Activated CD4-positive, alpha-beta T cell treated with anti-CD3 and anti-CD28 coated beads for 1 hour (primary cell): ENCODE measurements at places on chromosomes 4 and X.

- no peak for DNase-seq
Measured at GRCh38 chrX:40346379-40346778, 234.4 kb upstream of the ATP6AP2 start.

DNA sequence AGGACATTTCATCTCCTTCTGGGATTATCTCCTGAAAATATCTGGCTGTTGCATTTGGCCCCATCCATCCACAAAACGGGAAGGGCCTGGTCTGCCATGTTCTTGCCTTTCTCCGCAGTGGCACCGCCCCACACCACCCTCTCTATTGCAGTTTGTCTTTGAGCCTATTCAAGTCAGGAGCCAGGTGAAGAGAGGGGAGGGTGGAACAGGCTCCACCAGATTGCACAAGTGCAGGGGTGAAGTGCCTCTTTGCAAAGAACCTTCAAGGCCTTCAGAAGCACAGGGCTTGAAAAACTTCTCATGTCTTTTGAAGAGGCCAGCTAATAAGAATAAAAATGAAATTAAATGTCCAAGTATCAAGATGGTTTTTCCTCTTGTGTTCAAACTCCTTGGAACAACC is 28.7 kb downstream of the RS1 start:
- DNase-seq = no peak

DNA sequence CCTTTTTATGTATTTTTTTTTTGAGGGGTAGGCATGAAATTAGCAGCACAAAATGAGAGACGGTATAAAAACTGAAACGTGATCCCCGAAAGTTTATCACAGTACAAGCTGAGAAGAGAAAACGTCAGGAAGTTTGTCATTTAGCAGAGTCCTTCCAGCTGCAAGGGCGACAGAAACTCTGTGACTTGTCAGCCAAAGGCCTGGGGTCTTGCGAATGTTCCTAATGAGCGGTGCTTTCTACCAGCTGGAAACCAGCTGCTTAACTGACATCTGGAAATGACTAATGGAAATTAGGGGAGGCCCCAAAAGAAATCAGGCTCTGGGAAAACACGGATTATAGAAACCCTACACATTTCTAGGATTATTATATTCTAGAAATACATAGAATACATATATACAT is 66.5 kb downstream of the CHRNA9 start:
- no peak for DNase-seq

- no peak for DNase-seq
Measured at GRCh38 chr4:166088576-166088975, 215.5 kb downstream of the TLL1 start.

GRCh38 chr4:142528433-142528832 is 317.7 kb downstream of the INPP4B start:
- DNase-seq = no peak

DNA sequence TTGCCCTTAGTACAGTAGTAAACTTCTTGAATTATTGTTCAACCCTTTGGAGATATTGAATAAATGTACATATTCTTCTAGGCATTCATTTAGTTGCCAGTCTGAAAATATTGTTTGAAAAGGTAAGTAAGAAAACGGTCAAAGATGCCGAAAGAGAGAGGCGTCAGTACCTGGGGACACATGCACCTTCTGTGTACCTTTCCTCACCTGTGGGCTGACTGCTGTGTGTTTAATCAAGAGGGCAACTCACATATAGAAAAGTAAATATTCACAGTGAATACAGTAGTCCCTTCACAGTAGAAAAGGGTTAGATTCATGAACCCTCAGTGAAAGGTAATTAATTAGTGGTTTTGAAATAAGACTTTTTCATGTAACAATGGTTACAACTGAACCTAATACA is 6.9 kb downstream of the ANXA10 start:
- DNase-seq = no peak

DNA sequence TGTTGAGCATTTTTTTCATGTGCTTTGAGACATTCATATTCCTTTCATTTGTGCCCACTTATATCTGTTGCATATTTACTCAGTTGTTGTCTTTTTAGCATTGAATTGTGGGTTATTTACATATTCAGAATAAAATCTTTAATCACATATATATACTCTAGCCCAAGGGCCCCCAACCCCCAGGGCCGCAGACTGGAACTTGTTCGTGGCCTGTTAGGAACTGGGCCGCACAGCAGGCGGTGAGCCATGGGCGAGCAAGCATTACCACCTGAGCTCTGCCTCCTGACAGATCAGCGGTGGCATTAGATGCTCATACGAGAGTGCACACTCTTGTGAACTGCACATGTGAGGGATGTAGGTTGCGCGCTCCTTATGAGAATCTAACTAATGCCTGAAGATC is 480.6 kb downstream of the KCTD8 start:
- no peak for DNase-seq

GRCh38 chr4:156778606-156779005 is 193.0 kb downstream of the PDGFC start:
- no peak for DNase-seq

- DNase-seq = peak; percentile 65
Measured at GRCh38 chr4:86935853-86936733, 1.3 kb downstream of the AFF1 start.

DNA sequence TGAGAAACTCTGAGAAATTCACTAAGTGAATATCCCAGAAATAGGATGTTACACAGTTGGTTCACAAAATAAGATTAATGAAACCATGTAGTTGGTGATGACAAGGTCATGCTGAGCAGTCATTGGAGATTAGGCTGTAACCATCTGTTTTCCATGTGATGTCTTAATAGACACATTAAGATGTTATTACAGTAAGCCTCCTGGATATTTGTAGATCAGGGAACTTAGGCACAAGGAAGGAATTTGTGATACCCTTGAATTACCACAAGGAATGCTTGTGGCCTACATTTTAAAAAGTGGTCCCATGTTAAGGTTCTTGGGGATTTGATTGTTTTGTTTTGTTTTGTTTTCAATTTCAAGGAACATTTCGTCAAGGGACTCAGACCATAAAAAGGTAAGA is 185.6 kb upstream of the BANK1 start:
- DNase-seq = no peak

DNA sequence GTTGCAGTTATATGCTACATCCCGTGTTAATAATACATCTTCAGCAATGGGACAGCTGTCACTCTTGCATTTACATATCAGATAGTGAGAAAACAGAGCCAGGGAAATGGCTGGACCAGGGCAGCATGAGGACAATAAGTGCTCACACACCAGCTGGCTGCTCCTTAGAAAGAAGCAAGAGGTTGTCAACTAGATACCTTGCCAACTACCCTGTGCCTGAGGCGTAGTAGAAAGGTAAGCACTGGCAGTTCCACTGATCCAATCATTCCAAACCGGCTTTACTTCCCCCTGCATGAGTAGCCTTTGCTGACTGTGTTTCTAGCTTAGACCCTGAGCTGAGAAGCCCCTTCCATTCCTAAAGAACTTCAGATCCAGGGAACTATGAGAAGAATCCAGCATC is 52.2 kb upstream of the FGF13 start:
- no peak for DNase-seq

DNA sequence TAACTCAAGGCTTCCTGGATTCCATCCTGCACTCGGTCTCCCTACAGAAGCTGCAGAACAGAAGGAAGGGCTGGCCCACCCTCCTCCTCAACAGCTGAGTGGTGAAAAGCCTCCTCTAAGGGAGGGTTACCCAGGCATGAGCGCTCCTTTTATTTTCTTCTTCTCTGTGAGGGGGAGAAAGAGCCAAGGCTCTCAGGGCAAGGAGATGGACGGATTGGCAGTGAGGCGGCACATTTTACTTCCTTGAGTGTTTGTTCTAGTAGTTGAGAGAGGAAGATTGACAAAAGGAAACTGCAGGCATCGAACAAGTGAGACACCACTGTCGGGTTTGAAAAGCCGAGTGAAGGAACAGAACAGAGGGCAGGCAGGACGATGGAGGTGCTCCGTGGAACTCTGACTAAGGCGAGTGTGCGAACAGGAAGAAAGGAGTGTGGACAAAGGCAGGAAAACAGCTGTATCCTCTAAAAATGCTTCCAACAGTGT is 38.4 kb upstream of the STS start:
- no peak for DNase-seq

DNA sequence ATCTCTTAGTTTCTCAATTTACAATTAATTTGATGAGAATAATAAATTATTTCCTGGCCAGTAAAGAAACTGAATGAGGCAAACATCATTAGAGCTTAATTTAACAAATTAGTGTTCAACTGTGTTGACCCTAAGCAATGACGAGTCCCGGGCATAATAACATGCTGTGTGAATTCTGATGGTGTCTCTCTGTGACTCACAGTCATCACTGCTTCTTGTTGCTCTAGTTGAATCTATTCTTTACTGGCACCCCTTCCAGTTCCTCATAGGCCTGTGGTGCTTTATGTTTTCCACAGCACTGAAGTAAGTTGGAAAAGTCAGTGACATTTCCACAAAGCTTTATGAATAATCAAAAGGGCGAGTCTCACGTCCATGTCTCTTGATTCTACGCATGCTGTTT is 57.7 kb upstream of the SLC7A11 start:
- DNase-seq = no peak

- no peak for DNase-seq
Measured at GRCh38 chr4:168667376-168667775, 170.5 kb downstream of the PALLD start.

DNA sequence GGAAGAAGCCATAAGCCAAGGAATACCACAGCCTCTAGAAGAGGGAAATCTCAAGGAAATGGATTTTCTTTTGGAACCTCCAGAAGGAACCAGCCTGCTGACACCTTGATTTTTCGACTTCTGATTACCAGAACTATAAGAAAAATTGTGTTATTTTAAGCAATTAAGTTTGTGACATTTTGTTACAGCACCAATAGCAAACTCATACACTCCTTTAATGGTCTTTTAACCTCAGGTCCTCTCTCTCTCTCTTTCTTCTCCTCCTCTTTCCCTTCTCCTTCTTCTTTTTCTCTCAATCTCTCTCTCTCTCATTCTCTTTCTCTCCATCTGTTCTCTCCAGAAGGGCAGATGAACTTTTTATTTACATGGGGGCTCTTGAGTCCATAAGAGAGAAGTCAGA is 26.3 kb downstream of the ARSD start:
- no peak for DNase-seq

DNA sequence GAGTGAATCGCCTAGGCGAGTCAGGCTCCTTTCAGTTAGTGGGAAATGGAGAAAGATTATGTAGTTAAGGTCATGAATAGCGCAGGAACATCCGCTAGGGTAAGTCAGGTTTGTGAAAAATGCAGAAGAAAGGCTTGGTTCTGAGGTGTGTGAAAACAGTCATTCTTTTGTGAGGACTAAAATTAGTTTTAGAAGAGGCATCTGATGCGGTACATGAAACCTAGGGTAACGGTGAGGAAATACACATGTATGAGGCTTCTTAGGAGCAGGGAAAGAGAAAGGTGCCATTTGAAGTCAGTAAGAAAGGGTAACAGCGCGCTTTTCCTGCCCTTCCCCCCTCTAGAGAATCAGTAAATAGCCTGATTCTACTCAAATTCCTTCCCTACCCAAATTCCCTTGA is 570 bp upstream of the RNF128 start:
- no peak for DNase-seq

DNA sequence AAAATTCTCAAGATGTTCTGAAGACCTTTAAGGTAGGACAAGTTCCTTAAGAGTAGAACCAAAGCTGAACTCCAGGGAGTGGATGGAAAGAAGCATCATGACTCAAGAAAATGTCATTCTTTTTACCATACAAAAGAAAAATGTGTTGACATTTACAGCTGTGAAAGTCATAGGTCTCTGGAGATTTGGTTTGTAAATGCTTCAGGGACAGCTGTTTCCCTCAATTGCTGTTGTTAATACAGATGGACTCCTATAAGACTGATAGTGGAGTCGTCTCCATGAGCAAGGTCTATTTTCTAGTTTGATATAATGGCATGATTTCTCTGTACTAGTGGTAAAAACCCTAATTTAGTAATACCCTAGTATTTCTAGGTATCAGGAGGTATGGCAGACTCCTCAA is 101.7 kb downstream of the PHOX2B start:
- no peak for DNase-seq

GRCh38 chr4:56099378-56099786 is 150.6 kb downstream of the CEP135 start:
- DNase-seq = no peak

- DNase-seq = no peak
Measured at GRCh38 chr4:41537292-41537890, 566 bp upstream of the LIMCH1 start.

- no peak for DNase-seq
Measured at GRCh38 chr4:126470862-126471261, 1156.1 kb downstream of the FAT4 start.

DNA sequence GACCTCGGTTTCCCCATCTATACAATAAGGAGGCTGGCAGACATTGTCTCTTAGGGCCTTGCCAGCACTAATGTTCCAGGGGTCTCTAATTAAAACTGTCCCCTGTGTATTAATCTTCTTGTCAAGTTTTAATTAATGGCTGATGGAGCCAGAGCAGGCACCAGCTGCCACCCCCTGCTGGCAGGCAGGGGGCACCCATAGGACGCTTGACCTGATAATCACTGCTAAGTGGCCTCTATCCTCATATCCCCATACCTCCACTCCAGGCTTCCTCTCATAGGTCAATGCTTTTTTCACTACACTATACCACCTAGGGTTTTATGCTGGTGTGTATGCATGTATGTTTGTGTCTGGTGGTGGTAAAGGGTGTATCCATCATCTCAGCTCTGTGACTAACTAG is 89.4 kb downstream of the EFNB1 start:
- DNase-seq = no peak

DNA sequence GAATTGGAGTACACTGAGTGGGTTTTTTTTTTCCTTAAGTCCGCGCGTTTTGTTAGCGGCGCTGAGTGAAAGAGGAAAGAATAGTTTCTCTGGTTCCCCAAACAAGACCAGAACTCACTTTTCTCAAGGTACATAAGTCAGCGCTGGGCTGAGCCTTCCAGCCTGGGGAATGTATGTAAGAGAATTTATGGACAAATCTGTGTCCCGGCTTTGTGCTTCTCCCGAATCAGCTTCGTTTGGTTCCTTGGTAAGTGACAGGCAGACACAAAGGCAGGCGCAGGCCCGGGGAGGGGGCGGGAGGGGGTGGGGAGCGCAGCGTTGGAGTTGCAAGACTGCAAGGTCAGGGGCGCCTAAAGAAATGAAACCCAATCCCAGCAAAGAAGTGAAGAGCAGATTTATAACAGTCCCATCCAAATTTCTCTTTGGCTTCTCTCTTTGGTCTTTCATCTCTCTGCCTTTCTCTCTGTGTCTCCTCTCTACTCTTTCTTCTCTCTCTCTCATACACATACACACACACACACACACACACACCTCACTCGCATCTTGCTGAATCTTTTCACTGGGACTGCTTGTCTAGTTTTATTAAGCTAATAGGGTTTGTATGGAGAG is 981 bp downstream of the TET2 start:
- DNase-seq = no peak

DNA sequence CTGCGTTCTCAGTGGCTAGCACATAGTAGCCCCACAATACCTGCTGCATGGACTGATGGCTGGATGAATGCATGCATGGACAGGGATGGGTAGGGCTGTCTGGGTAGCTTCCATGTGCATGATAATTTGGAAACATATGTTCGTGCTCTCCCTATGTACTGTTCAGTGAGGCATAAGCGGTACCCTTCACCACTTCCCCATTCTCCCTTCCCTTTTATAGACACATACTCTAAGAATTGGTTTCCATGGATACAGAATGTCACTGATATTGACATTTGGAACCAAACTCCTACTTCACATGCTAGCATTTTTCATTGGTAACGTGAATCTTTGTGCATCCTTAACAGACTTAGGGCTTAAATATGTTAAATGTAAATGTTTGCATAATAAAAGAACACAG is 20.4 kb downstream of the USP46 start:
- no peak for DNase-seq
